ENCODE measurements at places on chromosomes 6 and 20.

DNA sequence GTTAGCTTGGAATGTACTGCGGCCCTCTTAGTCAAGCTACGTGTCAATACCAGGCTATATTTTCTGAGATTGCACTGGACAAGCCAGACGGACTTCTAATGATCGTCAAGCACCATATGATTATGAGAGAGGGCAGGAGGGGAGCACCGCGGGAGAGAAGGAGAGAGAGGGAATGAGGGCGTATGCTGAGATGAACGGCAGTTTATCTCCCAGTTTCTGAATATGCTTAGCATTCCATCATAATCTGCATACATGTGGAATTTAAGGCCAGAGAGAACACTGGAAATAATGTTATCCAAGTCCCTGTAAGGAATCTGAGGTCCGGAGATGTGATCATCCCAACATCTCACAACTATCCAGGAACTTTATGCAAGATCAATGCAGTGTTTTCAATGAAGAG lies 60.2 kb downstream of the BFSP1 start:
- no peak for DNase-seq

GRCh38 chr20:49534255-49534712 lies 33.7 kb downstream of the PTGIS start:
- peak; percentile 9 for DNase-seq

GRCh38 chr20:61731363-61732181 lies 334.1 kb downstream of the TAF4 start:
- no peak for DNase-seq

DNA sequence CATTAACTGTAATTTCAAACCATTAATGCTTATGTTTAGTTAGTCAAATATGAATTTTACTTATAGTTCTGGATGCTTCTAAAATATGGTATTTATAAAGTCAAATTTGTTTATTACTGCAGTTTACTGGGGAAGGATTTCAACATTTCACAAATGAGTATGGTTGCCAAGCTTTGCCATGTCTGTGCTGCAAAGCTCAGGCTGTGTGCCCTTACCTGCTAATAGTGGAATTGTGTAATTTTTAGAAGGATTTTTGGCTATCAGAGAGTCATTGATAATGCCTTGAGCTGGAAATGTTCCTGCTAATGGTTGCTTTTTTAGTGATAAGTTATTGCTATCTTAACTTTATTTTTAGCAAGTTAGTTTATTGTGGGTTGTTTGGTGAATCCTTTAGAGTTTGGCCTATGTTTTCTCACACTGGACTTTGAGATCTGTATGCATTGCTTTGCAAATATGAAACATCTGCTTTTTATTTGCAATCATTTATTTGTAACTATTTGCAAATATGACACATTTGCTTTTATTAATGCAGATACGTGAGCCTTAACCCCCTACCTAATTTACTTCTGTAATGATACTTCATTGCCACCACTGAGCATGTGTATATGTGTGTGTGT lies 105.8 kb downstream of the CD109 start:
- no peak for DNase-seq

GRCh38 chr6:75830959-75831885 lies 82.2 kb downstream of the MYO6 start:
- no peak for DNase-seq

- DNase-seq = no peak
These were observed 19.3 kb downstream of the ABCF1 start for GRCh38 chr6:30590509-30590908.

GRCh38 chr6:122297010-122297409 lies 102.4 kb upstream of the HSF2 start:
- no peak for DNase-seq

GRCh38 chr6:155510879-155511278 lies 55.2 kb upstream of the NOX3 start:
- DNase-seq = no peak

- no peak for DNase-seq
These were observed 97.8 kb upstream of the PCSK2 start for GRCh38 chr20:17129089-17129488.

DNA sequence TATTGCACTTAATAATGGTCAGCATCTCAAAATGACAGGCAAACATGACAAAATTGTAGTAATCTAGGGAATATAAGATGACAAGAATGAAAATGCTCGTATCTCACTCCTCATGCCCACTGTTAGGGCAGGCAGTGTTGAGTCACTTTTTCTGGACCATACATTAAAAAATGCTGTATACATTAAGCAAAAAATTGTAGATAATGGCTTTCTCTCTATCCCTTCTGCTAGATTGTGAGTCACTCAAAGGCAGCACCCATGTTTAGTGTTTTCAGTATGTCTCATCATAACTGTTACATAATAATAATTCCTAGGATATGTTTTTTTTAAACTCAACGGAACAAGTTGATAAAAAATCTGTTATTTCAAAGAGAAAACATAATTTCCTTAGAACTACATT lies 199.3 kb downstream of the TENT5A start:
- DNase-seq = no peak

GRCh38 chr20:58627212-58628072 lies 23.6 kb upstream of the STX16 start:
- peak; percentile 30 for DNase-seq

GRCh38 chr6:70668499-70668812 lies 773 bp downstream of the SMAP1 start:
- DNase-seq = no peak

- no peak for DNase-seq
These were observed 270.6 kb downstream of the KHDC1L start for GRCh38 chr6:72954716-72955115.

GRCh38 chr6:6843777-6844176 lies 255.3 kb downstream of the LY86 start:
- DNase-seq = no peak

DNA sequence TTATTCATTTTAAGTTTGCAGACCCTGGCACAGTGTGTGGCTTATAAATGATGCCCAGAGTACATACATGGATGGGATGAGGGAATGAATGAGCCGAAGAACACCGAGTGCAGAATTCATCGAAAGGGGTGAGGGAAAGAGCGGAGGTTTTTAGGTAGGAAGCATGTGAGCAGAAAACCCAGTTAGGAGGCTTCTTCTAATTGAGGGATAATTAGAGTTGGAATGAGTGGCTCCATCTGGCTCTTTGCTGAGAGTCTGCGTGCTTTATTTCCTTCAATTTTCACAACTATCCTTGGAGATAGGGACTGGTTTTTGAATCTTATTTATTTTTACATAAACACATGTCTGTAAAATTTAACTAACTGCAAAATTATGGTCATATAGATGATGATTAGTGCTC lies 150.7 kb downstream of the DOK5 start:
- no peak for DNase-seq

DNA sequence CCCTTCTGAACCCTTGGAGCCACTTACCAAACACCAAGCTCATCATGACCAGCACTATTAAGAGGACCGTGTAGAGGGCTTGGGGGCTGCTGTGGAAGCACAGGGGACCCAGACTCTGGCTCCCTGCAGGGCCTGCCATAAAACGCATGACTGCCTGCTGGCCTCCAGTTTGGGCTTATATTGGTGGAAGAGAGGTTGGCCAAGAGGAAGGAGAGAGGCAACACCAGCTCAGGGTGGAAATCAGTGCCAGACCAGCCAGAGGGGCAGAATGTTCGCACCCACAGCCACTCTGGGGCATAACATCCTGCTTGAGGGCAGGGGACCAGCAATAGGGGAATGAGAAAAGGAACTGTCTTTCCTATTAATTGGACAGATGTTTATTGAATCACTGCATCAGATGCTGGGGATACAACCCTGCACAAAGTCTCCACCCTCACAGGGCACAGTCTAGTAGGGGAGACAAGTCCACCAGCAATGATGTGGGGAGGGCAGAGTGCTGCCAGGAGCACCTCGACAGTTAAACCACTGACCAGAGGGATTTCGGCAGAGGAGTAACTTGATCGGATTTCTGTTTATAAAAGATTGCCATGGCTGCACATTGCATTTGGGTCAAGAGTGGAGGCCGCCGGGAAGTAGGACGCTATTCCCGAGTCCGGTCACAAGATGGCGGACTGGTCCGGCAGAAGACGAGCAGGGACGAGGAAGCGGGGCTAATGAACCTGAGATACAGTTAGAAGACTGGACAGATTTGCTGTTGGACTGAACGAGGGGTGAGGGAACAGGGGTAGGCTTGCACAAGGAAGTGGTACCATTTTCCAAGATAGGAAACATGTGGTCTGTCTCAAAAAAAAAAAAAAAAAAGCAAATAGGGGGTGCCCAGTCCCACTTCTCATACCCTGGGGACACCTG lies at the start of gene LY6G5C:
Gene LY6G5C (minus strand): TSS at position 842 of the 909 bp plus-strand sequence. CDS start 694 bp downstream, at position 148.
- DNase-seq = peak; percentile 23

DNA sequence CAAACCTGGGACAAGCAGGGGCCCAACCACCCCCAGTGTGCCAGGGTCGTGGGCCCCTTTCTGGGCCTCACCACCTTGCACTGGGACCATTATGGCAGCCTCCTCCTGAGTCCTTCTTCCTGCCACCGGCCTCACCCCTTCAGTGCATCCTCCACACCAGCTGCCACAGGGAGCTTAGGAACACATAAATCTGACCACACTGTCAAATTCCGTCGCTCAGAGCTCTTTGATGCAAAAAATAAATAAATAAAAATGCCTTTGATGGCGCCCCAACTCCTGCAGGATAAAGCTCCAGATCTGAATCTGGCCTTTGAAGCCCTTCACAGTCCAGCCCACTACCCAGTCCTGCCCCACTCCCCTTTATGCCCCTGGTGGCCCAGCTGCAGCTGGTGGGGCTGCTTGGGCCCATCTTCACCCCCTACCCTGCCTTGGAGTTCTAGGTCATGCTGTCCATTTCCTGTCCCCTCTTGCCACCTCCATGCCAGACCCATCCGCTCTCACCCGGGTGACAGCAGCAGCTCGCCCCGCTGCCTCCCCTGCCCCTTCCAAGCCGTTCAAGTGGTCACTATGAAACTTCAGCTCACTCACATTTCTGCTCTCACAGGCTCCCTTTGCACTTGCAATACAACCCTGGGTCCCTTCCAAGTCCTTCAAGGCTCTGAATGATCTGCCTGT lies 16.0 kb downstream of the MYH7B start:
- no peak for DNase-seq

DNA sequence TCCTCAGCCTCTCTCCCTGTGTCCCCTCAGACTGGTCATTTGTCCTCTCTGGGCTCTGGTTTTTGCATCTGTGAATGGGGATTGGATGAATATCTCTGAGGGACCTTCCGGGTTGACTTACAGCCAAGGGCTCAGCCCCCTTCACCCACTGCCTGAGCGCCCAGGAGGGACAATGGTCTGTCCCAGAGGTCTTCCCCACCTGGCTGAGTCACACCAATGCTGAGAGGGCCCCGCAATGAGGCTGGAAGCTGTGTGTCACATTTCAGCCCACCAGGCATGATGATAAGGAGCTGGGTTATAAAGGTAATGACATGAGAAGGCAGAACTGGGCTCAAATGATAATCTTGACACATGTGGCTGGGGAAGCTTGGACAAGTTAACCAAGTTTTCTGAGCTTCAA lies 70.5 kb downstream of the TOX2 start:
- DNase-seq = no peak

DNA sequence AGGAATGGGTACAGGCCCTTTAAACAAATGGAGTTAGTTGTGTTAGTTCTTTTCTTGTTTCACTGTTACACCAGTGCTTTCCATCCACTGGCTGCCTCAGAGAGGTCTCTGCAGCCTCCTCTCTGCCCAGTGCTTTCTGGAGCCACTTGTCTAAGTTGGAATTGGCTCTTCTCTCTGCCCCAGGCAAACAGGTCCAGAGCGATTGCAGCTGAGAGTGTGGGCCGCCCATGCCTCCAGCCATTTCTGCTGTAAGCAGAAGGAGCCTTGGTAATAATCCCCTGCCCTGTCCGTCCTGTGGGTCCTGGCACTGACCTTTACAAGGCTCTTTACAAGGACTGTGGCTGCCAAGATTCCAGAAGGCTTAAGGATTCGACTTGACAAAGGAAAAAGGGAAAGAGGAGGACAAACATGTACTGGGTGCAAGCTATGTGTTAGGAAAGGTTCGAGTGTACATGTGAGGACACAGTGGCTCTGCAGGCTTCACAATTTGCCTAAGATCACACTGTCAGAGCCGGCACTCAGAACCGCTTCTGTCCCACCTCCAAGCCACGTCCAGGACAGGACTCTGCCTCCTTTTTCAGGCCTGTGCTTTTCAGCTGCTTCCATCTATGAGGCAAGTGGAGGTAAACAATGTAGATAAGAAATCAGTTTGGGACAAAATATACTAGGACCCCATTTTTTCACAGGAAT lies 88.5 kb downstream of the POPDC3 start:
- DNase-seq = no peak

GRCh38 chr6:4924661-4925271 lies 79.1 kb downstream of the RPP40 start:
- DNase-seq = no peak

- DNase-seq = no peak
These were observed 9.3 kb downstream of the AURKA start for GRCh38 chr20:56382696-56383095.

DNA sequence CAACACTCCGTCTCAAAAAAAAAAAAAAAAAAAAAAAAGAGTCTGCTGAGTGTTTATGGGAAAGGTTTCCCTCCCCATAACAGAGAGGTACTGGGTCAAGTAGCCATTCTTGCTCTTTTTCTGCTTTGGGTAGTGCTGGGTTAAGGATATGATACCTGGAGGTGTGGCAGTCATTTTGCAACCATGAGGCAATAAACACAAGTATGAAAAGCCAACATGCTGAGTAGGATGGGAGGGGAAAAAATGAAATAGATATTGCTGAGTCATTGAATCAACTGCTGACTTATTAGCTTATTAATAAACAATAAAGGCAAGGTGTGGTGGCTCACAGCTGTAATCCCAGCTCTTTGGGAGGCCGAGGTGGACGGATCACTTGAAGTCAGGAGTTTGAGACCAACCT lies 2.3 kb upstream of the TOMM34 start:
- DNase-seq = no peak

- no peak for DNase-seq
These were observed 109.9 kb downstream of the NOL4L start for GRCh38 chr20:32474967-32475811.

DNA sequence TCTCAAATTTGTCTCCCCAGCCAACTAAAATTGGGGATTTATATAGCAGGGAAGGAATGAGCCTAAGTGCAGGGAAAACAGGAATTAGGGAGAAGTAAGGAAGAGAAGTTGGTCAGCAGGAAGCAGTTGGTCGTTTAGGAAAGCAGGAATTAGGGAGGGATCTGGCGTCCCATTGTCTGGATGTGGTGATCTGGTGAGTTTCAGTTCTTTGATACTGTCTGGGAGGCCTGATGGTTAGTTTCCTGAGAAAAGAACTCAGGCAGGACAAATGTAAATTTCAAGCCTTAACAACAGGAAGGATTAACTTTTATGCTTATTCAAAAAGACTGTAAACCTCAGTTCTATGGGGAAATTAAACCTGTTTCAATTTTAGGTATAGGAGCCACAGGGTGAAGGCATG lies 116.2 kb upstream of the PRL start:
- DNase-seq = no peak

DNA sequence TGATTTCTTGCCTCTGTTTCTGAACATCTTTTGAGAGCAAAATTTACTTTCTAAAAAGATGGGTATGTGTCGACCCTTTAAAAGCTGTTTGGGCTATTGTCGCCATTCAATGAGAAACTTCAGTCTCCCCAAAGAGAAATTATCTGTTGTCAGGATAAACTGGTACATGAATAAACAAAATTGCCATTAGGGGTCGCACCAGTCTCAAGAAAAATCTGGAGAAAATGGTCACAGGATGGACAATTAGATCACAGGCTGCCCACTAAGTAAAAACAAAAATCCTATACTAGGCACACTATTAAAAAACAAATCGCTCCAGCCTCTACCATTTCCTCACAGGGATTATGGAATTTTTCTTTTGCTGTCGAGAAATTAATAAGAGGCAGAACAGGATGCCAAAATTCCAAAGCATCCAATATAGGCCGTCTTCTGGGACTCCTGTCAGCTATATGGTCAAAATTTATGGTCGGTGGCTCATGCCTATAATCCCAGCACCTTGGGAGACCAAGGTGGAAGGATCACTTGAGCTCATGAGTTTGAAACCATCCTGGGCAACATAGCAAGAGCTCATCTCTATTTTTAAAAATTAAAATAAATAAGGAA lies 5.5 kb upstream of the HLA-E start:
- no peak for DNase-seq

Measured in activated naive CD4-positive, alpha-beta T cell (primary cell).